Activated T-cell treated with anti-CD3 and anti-CD28 coated beads for 24 hours (primary cell): ENCODE measurements at places on chromosomes 4 and X.

DNA sequence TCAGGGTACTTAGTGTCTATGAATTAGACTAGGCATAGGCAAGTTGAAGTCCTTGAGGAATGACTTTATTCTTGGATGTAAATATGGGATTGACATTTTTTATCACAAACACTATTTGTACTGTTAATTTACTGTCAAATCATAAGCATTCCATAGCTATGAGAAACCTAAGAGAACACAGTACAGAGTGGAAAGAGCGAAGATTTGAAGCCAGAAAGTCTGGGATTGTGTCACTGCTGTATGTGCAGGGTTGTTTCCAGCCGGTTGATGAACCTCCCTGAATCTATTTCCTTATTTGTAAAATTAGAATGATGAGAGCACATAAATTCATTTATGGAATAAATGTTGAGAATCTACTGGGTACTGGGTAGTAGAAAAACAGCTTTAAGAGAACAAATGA lies 14.4 kb upstream of the KLHL5 start:
- no peak for DNase-seq

- DNase-seq, result no peak
Measured at GRCh38 chr4:107548211-107548905, 171.7 kb downstream of the PAPSS1 start.

DNA sequence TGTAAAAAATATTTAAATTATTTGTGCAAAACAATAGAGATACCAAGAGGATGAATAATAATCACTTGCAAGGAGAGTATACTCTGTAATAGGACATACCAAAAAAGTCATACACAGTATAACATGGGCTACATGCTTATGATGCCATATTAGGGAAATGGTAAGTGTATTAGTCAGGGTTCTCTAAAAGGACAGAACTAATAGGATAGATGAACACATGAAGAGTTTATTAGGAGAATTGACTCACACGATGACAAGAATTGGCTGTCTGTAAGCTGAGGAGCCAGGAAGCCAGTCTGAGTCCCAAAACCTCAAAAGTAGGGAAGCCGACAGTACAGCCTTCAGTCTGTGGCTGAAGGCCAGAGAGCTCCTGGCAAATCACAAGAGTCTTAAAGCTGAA lies 151.2 kb downstream of the DTHD1 start:
- DNase-seq, result no peak

DNA sequence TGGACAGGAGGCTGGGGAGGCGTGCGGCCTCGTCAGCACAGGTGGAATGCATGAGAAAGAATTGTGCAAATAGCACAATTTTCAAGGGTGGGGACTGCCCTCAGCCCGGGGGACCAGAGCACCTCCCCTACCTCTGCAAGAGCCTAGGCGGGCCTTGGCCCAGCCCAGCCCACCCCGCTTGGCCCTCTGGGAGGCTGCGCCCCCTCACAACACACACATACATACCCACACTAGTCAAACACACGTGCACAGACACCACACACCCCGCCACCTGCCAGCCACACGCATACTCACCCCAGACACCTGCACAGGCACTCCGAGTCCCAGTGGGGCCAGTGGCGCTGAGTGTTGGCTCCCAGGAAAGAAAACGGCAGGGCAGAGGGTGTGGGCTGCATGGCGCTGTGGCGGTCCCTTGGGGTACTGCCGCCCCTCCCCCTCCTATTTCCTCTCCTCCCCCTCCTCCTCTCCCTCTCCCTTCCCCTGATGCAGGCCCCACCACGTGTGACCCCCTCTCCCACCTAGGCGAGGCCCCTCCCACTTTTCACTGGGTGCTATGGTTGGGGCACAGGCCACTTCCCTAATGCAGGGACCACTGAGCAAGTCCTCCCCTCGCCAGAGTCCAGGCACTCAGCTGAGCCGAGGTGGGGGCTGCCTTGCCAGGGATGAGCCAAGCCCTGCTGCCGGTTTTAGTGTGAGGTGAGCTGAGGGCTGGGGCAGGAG lies 84.5 kb downstream of the FAM53A start:
- DNase-seq, result no peak

DNA sequence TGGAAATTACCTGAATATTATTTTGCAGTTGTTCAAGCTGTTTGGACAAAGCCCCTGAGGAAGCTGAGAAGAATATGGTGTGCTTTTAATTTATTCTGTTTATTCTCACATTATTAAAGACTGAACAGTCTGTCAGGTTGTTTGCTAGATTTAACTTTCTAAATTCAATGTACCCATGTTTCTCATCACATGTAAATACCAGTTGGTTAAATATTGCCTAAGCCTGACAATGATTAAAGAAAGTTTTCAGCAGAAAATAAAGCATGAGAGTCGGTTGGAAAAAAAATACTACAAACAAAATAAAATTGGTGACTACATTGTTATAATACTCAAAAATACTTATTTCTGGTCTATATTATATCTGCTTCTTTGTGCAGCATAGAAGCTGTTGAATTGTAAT lies 1974.7 kb downstream of the ARAP2 start:
- DNase-seq, result no peak

DNA sequence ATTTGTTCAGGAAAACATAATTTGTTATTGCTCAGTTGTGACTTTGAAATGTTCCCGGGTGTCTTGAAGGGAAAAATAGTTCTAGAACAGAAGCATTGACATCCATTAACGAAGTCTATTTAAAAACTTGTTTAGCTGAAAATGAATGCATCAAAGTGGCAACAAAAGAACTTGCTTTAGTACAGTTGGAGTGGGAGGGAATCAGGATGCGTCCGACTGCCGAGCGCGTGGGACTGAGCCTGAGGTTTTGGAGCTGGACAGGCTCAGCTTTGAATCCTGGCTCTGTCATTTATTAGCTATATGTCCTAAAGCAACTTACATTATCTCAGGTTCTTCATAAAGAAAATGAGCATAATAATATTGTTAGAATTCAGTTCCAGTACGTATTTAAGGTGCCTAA lies 9.0 kb upstream of the ERVMER34-1 start:
- DNase-seq, result no peak

DNA sequence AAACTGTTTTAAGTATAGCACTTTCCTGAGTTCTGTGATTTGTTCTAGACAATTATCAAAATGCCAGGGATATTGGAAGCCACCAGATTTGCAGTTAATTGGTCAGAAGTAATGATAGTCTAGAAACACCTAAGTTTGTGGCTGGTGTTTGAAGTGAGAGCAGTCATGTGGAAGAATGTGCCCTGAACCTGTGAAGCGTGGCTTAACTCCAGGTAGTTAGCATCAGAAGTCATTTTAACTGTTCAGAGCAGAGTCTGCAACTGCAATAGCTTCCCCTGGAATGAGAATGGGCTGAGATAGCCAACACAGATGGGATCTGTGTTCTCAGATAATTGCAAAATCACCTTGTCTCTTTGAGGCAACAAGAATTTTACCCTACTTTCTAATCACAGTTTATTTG lies 255.1 kb upstream of the GK2 start:
- no peak for DNase-seq

GRCh38 chrX:13891377-13892140 lies 74.7 kb upstream of the GPM6B start:
- no peak for DNase-seq

- no peak for DNase-seq
Measured at GRCh38 chr4:6268650-6269615, 717 bp upstream of the WFS1 start.

- DNase-seq, result no peak
Measured at GRCh38 chrX:38102240-38102639, 95.9 kb downstream of the SYTL5 start.

- no peak for DNase-seq
Measured at GRCh38 chr4:11183356-11183740, 245.3 kb downstream of the HS3ST1 start.

- no peak for DNase-seq
Measured at GRCh38 chr4:47499700-47500099, 14.6 kb downstream of the ATP10D start.

DNA sequence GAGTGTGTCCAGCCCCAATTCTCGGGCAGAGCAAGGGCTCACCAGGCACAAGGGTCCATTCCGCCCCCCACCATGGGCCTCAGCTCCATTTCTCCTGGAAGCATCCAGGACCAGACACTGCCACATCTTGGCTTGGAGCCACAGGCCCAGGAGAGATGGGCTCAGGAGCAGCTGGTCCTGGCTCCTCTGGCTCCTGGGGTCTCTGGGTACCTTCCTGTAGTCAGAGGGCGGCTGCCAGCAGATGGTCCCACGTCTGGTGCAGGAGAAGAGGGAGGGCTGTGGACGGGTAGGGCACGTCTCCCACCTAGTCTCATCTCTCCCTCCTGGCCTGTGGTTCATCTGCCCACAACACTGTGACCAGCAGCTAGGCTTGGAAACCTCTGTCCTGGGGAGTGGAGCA lies 8.0 kb downstream of the ATP2B3 start:
- DNase-seq, result no peak

DNA sequence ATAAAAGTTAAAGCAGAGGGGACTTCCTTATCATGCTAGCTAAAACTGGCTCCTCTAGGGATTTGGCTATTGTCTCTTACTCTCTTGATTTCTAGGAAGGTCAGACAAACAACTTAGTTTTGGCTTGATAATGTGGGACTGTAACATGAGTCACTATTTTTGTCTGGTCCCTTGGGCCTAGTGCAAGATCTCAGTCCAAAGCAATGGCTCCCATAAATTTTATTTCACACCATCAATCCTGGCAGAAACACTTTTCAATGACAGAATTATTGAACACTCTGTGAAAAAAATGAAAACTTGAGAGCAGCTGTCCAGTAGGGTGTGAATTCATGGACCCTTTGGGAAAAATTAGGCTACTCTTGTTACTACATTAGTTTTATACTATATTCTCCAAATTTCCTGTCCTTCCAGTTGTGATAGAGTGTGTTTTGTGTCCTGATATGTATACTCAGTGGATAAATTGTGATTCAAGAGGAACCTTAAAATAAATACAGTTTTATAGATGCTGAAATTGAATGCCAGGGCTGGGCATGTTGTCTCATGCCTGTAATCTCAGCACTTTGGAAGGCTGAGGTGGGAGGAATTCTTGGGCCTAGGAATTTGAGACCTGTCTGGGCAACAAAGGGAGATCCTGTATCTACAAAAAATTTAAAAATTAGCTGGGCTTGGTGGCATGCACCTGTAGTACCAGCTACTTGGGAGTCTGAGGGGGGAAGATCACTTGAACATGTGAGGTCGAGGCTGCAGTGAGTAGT lies 10.8 kb upstream of the SNCA start:
- DNase-seq, result no peak

- no peak for DNase-seq
Measured at GRCh38 chr4:40857956-40858355, 108.2 kb downstream of the NSUN7 start.

DNA sequence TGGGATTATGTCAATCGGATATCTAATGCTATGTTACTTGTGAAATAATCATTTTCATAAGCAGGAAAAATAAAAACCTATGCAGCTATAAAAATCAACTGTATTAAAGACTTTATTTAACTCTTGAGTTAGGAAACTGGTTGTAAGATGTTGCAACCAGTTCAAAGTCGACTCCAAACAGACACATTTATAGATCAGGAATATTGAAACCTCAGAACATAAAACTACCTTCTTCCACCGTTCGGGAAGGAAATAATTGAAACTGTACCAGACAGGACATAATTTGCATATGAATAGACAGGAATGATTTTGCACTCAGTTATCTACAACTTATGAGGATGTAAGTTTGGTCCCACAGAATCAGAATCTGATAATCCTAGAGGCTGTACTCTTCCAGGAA lies 181.8 kb upstream of the STS start:
- no peak for DNase-seq

- no peak for DNase-seq
Measured at GRCh38 chrX:11666952-11667685, 1.4 kb upstream of the ARHGAP6 start.

- DNase-seq, result no peak
Measured at GRCh38 chrX:15202454-15203177, 67.3 kb downstream of the ASB9 start.

GRCh38 chr4:128452415-128452814 lies 164.8 kb upstream of the PGRMC2 start:
- DNase-seq, result no peak

- DNase-seq, result no peak
Measured at GRCh38 chr4:79083406-79084010, 144.3 kb upstream of the PAQR3 start.

GRCh38 chr4:174873931-174874330 lies 44.2 kb upstream of the ADAM29 start:
- no peak for DNase-seq

DNA sequence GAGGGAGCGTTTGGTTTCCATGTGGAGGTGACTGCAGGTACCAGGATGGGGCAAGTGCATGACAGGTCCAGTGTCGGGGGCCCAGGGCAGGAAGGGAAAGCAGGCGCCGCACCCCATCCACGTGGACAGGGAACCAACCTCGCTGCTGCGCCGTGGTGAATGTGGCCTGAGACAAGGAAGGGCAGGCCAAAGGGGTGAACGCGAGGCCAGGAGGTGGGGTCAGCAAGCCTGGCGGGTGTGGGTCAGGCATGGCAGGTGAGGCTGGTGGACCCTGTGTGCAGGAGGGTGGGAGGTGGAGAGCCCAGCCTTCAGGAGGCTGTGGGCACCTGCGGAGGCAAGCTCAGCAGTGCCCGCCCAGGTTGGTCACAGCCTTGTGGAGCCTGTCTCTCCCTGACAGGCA lies 14.7 kb downstream of the SH3BP2 start:
- DNase-seq, result no peak

- DNase-seq, result no peak
Measured at GRCh38 chrX:115652221-115652620, 91.2 kb downstream of the PLS3 start.

- DNase-seq, result no peak
Measured at GRCh38 chr4:165726831-165727230, 146.2 kb upstream of the TLL1 start.

GRCh38 chr4:40731361-40731760 lies 18.4 kb upstream of the NSUN7 start:
- DNase-seq, result no peak

DNA sequence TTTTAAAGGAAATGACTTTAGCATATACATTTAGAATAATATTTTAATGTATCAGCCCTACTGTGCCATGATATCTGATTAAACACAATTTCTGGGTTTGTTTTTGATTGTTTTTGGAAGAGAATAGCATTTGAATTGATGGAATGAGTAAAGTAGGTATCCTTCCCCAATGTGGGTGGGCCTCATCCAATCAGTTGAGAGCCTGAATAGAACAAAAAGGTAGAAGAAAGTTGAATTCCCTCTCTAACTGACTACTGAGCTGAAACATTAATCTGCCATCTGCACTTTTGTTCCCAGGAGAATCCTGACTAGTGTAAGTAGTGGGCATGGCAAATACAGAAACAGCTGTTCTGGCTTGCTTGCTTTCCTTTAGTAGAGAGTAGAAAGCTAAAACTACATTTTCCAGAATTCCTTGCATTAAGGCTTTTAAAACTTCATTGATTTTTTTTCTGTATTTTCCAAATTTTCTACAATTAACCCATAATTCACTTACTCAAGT lies 9.7 kb upstream of the SEC24D start:
- no peak for DNase-seq

- no peak for DNase-seq
Measured at GRCh38 chr4:158020176-158020575, 152.6 kb downstream of the GASK1B start.
